ENCODE measurements at places on chromosomes 5 and 9.

- no peak for DNase-seq
These were observed 395.7 kb downstream of the CDK5RAP2 start for GRCh38 chr9:120184266-120184665.

- no peak for DNase-seq
These were observed 16.2 kb downstream of the UHRF2 start for GRCh38 chr9:6428940-6429889.

GRCh38 chr9:32728181-32728580 lies 55.2 kb upstream of the TMEM215 start:
- no peak for DNase-seq

DNA sequence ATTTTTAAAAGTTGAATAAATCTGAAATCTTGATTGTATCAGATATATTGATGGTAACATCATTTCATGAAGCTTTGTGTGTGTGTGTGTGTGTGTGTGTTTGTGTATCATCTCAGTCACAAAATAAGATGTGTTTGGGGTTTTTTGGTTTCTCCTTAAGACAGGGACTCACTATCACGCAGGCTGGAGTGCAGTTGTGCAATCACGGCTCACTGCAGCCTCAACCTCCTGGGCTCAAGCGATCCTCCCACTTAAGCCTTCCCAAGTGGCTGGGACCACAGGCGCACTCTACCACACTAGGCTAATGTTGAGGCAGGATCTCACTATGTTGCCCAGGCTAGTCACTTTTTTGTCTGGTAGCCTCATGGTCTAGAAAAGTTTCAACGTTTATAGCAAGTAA lies 83.4 kb upstream of the DMRT1 start:
- no peak for DNase-seq

GRCh38 chr9:80500300-80500699 lies 928.5 kb downstream of the TLE4 start:
- no peak for DNase-seq

DNA sequence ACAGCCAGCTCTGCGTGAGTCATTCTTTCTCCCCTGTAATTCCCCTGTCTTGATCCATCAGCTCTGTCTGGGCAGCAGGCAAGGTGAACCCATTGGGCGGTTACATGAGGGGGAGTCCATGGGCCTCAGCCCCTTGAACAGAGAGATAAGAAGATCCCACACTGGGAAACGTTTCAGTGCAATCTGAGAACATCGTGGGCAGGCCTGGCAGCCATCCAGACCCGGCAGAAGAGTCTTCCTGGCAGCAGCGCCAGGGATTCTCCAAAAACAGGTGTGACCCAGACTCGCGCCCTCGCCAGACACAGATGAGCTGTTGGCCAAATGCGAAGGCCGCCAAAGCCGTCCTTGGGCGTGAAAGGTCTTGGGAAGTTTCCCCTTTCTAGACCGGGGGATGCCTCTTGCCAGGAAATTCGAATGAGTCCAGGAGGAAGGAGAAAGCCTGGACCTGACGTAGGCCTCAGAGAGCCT lies 6.4 kb upstream of the SLC12A7 start:
- DNase-seq = no peak

GRCh38 chr9:78189461-78189860 lies 46.4 kb upstream of the CEP78 start:
- DNase-seq = no peak

DNA sequence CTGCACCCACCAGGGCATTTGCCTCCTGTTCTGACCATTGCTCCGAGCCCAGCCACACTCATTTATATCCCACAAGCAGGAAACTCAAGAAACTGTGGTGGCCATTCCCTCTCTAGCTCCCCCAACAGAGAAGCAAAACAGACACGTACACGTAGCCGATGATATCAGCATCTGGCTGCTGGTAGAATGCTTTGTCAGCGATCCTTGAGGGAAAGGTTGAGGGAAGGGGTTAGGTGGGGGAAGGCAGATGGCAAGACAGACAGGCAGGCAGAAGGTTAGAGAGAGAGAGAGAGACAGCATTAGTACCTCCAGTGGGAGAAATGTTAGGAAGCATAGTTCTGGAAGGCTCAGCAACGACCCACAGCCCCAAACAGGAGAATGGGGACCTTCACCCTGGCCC lies 7.8 kb downstream of the HIGD2A start:
- no peak for DNase-seq

DNA sequence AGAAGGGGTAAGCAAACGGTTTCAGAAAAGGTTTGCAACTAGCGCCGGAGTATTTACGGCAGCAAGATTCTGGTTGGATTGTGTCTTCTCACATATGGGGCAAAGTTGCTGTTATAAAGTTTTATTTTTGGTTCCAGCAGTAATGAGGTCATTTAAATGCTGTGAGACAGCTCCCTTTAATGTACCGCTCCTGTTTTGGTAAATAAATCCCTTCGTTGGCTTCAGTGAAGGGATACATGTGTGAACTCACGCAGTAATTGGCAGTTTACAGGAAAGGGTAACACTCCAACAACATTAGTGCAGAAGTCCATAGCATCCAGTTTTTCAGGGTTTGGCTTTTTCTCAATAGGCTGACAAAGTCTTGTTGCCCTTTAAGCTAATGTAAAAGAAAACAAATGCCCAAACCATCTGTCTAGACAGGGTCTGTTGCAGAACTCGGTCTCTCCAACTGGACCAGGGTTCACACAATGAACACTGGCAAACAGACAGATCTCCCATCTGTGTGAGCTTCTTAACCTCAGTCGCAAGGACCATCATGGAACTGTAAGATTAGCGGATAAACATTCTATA lies 184.0 kb downstream of the GOLPH3 start:
- no peak for DNase-seq

GRCh38 chr5:179697993-179698934 lies 503 bp upstream of the CANX start:
- DNase-seq = peak; percentile 95

- no peak for DNase-seq
These were observed 25.0 kb upstream of the LAMC3 start for GRCh38 chr9:130983970-130984369.

- no peak for DNase-seq
These were observed 10.2 kb upstream of the MRPS2 start for GRCh38 chr9:135490166-135490870.

DNA sequence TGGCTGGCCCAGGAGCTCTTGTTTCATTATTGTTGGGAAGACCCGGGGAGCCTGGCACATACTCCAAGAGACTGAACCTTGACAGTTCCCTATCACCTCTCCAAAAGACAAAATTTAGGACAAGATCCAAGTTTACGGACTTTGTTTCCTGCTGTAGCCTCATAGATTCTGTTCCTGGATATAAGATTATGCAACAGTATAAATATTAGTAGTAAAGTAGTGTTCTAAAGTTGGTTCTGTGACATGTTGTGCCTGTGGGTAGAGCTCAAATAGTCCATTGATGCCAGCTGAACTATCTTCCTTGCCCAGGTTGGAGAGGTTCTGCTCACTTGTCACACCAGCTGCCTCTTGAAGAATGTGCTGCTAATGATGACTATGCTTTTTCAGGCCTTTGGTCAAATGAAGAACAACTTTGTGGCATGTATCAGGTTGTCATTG lies 430.2 kb downstream of the DMAC1 start:
- DNase-seq = no peak

DNA sequence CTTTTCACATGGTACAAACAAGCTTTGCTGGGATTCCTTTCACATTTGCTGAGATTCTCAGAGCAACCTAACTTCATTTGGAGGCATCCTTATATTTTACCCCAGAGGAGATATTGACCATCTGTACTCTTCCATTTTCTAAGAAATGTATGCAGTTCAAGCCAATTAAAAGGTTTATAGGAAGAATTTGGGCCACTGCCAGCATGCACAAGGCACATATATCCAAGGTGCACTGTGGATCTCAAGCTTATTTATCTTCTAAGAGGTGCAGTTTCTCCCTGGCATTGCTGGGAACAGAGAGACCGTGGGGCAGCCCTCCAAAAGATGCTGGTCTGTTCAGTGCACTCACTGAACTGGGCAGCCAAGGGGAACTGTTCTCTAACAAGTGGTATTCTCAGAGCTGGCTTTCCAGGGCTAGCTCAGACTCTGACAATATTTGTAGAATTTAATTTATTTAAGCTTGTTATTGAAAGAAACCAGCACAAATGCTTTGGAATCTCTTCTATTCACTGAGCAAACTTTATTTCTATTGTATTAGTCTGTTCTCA lies 213.3 kb downstream of the TENT4A start:
- DNase-seq = no peak

GRCh38 chr9:110926828-110927487 lies 111.3 kb downstream of the LPAR1 start:
- DNase-seq = no peak

- no peak for DNase-seq
These were observed 99.0 kb downstream of the MUSK start for GRCh38 chr9:110767559-110768063.

GRCh38 chr9:74946686-74947085 lies 6.0 kb downstream of the C9orf40 start:
- DNase-seq = no peak

- no peak for DNase-seq
These were observed 1255.2 kb downstream of the EFNA5 start for GRCh38 chr5:106415541-106415940.

- no peak for DNase-seq
These were observed 180.1 kb downstream of the CACNA1B start for GRCh38 chr9:138057726-138058125.

DNA sequence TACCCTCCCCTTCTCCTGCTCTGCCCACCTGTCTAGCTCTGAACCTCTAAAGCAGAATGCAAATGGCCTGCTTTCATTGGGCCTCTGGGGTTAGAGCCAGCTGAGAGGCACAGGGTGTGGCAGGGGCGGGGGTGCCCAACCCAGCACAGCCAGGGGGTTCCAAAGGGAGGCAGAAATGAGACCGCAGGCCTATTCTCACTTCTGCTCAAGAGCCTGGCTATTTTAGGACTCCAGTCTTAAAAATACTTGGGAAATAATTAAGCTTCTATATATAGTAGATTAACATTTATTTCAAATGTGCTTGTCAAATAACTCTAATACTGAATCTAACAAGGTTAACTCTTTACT lies 5.7 kb downstream of the QSOX2 start:
- DNase-seq = no peak

GRCh38 chr9:93968451-93969327 lies 13.5 kb upstream of the BARX1 start:
- no peak for DNase-seq

DNA sequence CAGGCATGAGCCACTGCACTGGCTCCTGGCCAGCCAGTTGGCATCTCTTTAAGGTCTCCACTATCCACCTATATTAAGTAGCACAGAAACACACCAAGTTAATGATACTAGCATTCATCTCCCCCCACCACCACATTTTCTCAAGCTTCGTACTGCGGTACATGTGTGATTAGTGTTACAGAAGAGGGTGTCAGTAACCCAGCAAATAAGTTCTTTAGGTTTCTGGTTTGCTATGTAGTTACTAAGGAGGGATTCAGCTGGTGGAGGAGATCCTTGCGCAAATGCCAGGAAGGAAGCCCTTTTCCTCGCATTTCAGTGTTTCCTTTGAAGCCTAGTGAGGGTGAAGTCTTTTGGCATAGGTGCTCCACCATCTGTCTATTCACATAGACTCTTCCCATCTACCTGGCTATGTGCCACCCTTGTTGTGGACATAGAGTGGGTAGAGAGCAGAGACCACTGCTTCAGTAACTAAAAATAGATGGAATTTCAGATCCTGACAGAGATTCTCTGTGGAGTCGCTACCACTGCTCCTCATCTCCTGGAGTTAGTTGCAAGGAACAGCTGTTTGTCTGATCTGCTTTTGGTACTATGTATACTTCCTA lies 16.7 kb downstream of the UBE2D2 start:
- no peak for DNase-seq

GRCh38 chr5:172622091-172623046 lies 18.7 kb upstream of the NEURL1B start:
- no peak for DNase-seq

- DNase-seq = no peak
These were observed 133.9 kb upstream of the SPEF2 start for GRCh38 chr5:35483780-35484179.

GRCh38 chr5:125835293-125836172 lies 587.7 kb upstream of the GRAMD2B start:
- DNase-seq = no peak

- DNase-seq = no peak
These were observed 412.1 kb upstream of the CLINT1 start for GRCh38 chr5:158270996-158271554.

GRCh38 chr9:135801070-135801469 lies 99.1 kb downstream of the KCNT1 start:
- no peak for DNase-seq

DNA sequence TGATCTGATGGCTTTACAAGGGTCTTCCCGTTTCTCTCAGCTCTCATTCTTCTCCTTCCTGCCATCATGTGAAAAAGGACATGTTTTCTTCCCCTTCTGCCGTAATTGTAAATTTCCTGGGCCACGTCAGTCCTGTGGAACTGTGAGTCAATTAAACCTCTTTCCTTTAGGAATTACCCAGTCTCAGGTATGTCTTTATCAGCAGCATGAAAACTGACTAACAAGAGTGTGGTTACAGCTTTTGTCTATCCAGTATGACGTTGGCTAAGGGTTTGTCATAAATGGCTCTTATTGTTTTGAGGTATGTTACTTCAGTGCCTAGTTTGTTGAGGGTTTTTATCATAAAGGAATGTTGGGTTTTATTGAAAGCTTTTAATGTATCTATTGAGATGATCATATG lies 501.6 kb downstream of the CAAP1 start:
- DNase-seq = no peak

DNA sequence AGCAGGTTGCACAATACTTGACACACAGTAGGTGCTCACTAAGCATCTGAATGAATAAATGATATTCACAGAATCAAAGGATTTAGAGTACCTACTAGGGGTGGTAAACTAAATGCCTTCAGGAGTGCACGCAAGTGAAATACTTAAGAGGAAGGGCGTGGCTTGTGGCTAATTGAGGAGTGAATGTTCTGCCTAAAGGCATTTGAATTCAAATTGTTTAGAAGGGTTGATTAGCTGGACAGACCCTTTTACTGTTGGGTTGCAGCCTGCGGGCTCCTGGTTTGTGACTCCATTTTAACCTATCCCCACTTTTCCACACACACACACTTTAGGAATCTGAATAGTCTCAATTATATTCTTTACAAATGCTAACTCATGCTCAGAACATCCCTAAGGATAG lies 63.1 kb downstream of the PPP2R2B start:
- no peak for DNase-seq

- no peak for DNase-seq
These were observed 885.7 kb downstream of the NR2F1-AS1 start for GRCh38 chr5:92695123-92696003.

Measured in stimulated activated CD4-positive, alpha-beta T cell treated with anti-CD3 and anti-CD28 coated beads, Interleukin-12 subunit alpha, Interleukin-12 subunit beta, amount 100 ng/mL, for 4 hours (primary cell).